ENCODE measurements at places on chromosomes 13 and 19.
A peak's percentile ranks its signal among the peaks of the same experiment; 100 is the strongest.

GRCh38 chr13:100039740-100040139 is 49.2 kb upstream of the PCCA start:
- DNase-seq: no peak

DNA sequence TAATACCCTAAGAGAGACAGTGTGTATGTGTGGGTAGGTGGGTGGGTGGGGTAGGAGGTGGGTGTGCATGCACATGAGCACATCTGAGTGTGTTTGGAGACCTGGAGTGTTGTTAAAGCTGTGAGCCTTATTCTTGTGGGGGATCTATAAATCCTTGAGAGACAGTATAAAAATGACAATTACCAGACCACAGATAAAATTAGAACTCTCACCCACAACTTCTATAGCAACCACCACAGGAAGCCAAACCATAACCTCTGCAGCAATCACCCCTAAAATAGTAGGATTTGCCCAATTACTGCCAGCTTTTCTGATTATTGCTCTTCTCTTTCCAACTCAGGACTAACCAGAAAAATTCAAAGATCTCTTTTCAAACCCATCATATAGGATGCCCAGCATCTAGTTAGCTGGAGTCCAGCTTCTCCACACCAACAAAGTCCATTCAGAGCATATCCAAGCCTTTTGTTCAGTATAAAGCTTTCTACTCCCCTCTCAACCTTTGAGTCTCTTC is 93.4 kb upstream of the SLITRK1 start:
- DNase-seq: no peak

DNA sequence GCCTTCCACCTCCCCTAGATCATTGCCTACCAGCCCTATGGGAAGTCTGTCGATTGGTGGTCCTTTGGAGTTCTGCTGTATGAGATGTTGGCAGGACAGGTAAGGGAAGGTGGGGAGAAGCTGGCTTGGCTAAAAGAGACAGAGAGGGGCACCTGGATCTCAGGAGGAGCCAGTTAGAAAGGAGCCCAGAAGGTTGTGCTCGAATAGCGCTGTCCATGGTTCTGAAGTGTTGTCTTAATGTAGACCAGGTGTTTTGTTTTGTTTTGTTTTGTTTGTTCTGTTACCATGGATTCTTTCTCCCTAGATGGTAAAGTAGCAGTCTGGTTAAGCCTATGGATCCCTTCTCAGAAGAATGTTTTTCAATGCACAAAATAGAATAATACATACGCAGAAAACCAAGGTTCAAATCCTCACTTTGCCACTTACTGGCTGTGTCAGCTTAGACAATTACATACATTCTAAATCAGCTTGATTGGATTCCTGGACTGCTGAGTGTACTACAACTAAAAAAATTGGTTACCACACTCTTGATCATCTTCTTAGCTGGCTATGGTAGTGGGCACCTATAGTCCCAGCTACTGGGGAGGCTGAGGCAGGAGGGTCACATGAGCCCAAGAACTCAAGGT is 5.9 kb upstream of the CACNG7 start:
- DNase-seq: peak; percentile 45

- no peak for DNase-seq
These were observed 35.3 kb upstream of the MYO16 start for GRCh38 chr13:108594153-108594552.

GRCh38 chr13:31200637-31200971 is 829 bp downstream of the B3GLCT start:
- DNase-seq: no peak

- DNase-seq: peak; percentile 70
These were observed 14.0 kb upstream of the TUBB4A start for GRCh38 chr19:6516018-6516658.

DNA sequence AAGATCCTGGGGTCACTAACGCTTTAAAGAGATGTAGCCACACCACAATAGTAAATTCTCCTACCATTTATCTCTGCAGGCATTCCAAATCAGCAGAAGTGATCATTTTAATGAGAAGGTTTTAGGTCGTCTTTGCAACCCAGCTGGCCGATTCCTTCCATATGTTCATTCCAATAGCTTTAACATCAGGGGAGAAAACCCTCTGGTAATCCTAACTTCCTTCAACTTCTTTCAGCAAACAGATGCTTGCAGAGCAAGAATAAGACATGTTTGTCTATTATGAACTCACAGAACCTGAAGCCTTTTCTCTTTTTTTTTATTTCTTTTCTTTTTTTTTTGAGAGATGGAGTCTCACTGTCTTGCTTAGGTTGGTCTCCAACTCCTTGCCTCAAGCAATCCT is 498.6 kb upstream of the SLITRK1 start:
- no peak for DNase-seq

GRCh38 chr13:25095851-25096453 is at the start of gene PABPC3:
Gene PABPC3, plus strand, starts transcription at chr13:25096136. Its CDS starts 63 bp downstream, at chr13:25096199.
- DNase-seq: no peak

GRCh38 chr13:106488686-106489085 is 46.8 kb downstream of the EFNB2 start:
- no peak for DNase-seq

DNA sequence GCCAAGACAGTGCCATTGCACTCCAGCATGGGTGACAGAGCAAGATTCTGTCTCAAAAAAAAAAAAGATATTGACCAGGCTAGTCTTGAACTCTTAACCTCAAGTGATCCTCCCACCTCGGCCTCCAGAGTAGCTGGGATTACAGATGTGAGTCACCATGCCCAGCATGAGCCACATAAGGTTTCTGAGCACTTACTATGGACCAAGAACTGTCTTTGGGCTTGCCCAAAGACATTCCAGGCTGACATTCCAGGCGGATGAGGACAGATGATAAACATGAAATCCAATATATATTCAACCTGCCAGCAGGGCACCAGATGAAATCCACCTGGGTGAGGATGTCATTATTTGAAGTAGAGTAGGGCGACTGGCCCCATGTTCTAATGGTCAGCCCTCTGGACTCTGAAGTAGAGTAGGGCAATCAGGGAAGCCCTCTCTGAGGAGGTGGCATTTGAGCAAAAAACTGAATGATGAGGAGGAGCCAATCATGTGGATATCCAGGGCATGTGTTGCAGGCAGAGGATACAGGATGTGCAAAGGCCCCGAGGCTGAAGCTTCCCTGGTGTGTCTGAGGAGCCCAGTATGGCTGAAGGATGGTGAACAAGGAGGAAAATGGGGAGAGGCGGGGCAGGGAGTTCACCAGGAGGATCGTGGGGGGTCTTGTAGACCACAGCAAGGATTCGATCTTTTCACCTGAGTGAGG is 4.0 kb downstream of the C19orf38 start:
- no peak for DNase-seq

DNA sequence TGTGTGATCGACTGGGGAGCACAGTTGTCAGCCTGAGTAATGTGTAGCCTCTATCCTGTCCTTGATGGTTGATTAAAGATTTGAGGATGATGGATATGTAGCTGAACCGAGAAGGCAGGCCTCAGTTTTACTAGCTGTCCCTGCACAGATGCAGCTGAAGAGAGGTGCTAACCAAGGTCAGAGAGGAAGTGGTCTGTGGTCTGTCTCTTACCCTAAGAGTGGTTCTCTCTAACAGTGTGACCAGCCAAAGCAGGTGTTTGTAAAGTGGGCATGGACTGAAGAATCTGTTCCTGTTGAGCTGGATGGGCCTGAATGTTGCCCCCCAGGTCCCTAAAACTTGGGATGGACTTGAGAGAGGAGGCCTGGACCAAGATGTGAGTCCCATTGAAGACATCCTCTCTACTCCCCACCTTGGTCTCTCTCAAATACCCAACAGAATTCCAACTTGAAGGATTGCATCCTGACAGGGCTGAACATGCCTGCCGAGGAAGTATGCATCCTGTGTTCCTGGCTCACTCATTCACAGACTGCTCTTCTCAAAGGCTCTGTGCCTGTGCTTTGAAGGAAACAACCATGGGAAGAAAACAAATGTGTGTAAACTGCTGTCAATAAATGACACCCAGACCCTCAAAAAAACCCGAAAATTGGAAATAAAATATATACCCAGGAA is 223.8 kb downstream of the MAB21L1 start:
- no peak for DNase-seq

GRCh38 chr13:112174476-112175110 is 107.6 kb downstream of the SOX1 start:
- no peak for DNase-seq

DNA sequence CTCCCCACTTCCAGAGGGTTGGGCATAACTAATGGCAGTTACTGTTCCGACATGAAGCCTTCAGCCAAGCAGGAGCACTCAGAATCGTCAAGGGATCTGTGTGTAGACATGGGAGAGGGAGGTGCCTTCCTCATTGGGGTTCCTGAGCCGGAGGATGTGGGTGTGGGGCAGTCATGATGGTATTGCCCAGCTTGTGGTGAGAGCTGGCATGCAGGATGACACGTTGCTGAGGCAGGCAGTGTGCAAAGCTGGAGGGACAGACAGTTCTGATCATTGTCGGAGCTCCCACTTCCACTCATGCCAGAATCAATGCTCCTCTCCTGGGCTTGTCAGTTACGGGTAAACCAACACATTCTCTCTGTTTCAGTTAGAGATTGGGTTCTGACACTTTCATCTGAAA is 83.9 kb upstream of the TSC22D1 start:
- no peak for DNase-seq

GRCh38 chr13:34179481-34179880 is 361.5 kb downstream of the RFC3 start:
- DNase-seq: no peak

GRCh38 chr13:109274188-109274821 is 512.1 kb downstream of the IRS2 start:
- no peak for DNase-seq

DNA sequence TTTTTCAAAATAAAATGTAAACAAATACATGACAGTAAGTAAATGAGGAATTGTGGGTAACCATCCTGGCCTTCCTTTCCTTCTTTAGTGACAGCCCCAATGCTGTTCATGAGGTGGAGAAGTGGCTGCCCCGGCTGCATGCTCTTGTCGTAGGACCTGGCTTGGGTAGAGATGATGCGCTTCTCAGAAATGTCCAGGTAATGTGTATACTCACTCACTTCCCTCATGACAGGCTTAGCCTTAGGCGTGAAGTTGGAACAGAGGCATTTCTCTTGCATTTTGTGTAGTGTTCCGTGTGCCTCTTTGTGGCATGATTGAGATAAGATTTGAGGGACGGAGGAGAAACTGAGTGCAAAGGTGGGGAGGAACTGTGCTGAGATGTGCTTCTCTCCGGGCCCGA is 12.0 kb downstream of the NAXD start:
- no peak for DNase-seq

- no peak for DNase-seq
These were observed 10.4 kb downstream of the LILRB4 start for GRCh38 chr19:54673222-54673621.

- peak; percentile 56 for DNase-seq
These were observed 389.4 kb downstream of the RFC3 start for GRCh38 chr13:34207334-34207733.

DNA sequence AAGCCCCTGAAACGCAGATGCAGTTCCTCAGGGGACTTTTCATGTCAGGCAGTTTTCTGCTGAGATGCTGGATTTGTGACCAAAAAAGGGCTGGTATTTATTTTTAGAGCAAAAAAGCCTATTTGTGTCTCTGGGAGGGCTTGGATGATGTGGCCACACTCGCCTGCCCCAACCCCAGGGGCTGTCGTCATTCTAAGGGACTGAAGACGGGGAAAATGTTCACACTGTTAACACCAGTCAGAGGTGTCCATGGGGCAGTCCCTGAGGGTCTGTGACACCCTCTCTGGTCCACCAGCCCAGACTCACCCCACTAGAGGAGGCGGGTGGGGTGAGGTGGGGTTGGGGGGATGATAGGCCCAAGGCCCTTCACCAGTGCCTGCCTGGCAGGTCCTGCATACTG is 15.9 kb upstream of the EPHX3 start:
- DNase-seq: no peak

DNA sequence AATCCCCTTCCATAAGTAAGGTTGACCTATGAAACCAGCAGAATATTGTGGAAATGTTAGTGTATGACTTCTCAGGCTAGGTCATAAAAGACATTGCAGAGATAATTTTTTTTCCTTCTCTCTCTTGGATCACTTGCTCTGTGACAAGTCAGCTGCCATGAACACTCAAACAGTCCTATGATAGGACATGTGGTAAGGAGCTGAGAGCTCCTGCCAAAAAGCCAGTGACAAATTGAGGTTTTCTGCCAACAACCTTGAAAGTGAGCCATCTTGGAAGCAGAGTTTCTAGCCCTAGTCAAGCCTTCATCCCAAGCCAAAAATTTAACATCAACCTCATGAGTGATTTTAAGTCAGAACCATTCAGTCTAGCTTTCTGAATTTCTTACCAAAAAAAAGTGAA is 270.9 kb upstream of the NBEA start:
- DNase-seq: no peak

DNA sequence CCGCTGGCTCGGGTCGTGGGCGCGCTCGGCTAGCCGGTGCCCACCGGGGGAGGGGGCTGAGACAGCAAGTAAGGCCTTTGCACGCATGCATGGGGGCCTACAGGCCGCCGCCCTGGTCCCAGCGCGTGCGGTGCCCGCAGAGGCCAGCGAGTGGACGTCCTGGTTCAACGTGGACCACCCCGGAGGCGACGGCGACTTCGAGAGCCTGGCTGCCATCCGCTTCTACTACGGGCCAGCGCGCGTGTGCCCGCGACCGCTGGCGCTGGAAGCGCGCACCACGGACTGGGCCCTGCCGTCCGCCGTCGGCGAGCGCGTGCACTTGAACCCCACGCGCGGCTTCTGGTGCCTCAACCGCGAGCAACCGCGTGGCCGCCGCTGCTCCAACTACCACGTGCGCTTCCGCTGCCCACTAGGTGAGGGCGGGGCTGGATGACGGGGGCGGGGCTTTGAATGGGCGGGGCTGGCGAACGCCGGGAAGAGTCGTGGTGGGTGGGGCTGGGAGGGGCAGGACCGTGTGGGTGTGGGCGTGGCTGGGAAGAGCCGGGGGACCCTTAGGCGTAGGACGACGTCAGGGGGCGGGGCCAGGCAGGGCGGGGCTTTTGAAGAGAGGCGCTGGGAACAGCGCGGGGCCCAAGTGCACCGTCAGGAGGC is 2.1 kb downstream of the CILP2 start:
- no peak for DNase-seq

DNA sequence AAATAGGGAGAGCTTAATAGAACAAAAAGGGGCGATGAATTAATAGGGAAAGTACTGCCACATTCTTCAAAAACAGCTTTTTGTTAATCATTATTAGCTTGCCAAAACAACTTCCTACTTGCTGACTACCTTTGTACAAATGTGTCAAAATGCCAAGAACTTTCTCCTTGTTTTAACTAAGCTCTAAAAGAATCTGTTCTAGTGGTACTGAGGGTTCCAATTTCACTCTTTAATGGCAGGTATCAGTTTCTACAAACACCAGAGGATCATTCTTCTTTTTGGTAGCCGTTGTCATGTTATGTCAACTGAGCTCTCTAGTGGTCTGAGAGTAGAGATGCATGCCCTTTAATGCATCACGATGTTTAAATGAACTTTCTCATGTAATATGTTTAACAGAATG is 29.4 kb upstream of the FBXL3 start:
- DNase-seq: no peak

- peak; percentile 79 for DNase-seq
These were observed 8.1 kb downstream of the STK11 start for GRCh38 chr19:1213391-1214286.
